Esophagus squamous epithelium (tissue), 5 donors: ENCODE measurements at places on chromosomes 12 and 14.

DNA sequence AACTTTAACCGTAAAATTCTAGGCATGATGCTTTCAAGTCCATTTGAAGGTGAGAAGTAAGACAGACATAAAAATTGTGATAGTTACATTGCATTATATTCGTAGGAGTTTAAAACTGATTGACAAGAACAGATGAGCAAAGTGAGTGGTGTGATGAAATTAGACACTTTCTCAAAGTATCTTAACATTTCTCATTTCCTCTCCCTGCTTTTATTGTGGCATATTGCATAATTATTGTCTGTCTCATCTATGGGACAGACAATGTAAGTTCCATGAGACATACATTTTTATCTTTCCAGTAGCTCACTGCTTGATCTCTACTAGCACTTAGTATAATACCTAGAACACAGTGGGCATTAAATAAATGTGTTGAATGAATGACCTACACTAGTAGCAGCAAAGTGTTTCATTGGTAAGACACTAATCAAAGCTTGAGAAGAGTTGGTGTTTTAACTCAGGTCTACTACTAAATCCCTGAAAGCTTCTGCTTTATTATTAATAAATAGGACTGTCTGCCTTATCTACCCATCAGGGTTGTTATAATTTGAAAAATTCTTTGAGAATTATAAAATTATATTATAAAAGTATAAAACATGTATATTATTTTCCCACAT, 19.0 kb downstream of the A2M start:
- no peak for DNase-seq

DNA sequence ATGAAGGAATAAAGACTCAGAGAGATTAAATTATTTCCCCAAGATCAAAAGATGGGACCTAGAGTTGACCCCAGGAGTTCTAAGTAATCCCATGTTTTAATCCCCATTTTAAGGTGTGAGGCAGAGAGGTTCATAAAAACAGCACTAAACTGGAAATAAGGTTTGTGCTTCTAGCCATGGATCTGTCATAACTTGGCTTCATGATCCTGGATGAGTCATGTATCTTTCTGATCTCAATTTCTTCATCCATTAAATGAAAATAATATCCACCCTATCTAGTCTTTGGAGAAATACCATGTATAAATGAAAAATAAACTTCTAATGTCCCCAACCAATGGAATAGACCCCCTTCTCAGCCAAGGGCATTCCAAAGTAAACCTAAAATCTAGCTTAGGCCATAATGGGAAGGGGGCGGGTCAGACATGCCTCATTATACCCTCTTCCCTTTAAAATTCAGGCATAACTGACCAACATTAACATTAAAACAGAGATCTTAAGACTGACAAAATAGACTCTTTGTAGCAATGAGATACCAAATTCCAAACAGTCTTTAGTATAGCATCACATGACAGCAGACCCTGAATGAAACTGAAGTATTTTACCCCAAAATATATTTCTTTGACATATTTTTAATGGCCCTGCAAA, 47.8 kb downstream of the SLC41A2 start:
- no peak for DNase-seq

DNA sequence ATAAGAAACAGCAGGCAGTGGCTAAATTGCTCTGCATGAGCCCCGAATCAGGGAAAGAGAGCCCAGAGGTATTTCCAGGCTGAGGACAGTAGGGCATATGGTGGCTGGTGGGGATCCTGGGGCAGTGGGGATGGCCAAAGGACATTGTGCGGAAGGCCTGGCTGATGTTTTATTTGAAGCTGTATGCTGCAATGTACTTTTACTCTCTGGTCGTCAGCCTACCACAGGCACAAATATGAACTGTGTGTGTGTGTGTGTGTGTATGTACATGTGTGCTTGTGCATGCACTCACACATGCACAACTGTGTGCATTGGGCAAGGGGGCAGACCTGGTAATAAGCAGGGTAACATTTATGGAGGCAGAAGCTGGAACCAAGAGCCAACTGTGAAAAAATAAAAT, 74.7 kb upstream of the GZMB start:
- no peak for DNase-seq

GRCh38 chr12:103841690-103842584, 903 bp upstream of the NT5DC3 start:
- DNase-seq = no peak

DNA sequence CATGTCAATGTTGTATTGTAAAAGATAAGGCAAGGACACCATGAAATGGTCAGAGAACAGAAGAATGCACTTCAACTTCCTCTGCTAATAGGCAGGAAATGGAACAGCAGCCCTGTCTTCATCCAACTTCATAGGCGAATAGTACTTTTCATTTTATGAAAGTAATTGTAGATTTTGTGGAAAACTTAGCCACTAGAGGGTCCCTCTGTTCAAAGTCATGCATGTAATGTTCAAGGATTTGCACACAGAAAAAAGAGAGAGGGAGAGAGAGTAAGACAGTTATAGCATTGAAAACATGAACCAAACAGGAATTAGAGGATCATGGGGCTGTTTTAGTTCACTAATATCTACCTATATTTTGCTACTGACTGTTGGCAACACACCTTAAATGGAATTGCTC, 172.2 kb downstream of the FLRT2 start:
- no peak for DNase-seq

DNA sequence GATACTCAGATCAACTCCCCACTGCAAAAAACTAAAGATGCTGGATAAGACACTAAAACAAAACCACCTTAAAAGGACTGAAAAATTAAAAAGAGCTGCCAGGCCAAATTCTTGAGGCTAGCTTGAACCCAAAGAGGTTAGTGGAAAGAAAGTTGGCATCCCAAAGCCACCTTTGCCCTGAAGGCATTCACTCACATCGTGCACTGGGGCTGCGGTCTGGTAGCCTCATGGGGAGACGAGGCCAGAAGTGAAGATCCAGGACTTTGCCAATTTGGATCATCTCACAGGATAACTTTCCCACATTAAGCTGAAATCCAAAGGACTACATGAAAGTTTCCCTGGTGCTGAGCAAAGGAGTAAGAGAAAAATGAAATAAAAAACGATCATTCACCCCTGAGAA, 63.9 kb downstream of the EFCAB11 start:
- DNase-seq = no peak

GRCh38 chr14:36430662-36431084, 89.4 kb downstream of the NKX2-1 start:
- DNase-seq = no peak

DNA sequence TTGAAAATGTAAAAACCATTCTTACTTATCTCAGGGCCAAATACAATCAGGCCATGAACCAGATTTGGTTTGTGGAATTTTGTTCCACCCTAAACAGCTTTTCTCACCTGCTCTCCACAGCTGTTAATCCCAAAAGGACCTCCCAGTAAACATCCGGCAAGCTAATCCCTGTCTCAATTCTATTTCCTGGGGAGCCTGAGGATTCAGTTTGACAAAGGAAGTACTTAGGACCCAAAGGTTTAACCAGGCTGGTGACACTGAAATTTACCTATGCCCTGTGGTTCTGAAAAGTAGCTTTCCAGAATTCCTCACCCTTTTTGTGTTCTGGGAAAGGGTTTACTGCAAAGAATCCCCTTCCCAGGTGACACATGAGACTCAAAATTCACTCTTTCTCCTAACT, 15.0 kb downstream of the CAPZA3 start:
- DNase-seq = no peak
